ENCODE measurements at places on chromosomes 3 and 15.

DNA sequence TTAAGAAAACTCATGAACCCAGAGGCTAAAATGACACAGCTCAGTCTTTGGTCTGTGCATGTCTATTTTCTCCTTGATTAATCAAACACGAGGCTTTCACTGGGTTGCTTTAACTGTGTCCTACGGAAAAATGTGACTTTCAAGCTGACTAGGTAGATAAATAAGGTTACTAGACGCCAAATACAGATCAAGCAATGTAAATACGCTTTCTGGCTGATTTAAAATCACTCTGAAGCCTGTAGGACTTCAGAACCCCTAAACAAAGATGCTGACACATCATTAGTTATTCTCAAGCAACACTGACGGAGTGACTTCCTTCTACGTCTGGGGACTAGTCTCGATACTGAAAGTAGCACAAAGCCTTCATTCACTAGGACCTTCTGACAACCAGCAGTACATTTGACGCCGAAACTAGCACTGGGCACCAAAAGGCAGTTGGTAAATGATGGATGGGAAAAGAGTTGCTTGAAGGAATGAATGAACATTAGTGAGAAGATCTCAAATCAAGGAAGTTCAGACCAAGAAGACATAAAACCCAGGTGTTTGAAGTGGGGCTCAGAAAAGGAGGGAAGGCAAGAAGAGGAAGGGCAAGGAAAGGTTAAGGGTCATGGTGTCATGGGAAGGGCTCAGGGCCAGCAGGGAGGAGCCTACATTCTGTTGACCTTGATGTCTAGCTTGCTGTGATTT is 67.1 kb upstream of the CDV3 start:
- peak; percentile 70 for DNase-seq

- no peak for DNase-seq
These were observed 98.0 kb upstream of the ABHD17C start for GRCh38 chr15:80597076-80597475.

DNA sequence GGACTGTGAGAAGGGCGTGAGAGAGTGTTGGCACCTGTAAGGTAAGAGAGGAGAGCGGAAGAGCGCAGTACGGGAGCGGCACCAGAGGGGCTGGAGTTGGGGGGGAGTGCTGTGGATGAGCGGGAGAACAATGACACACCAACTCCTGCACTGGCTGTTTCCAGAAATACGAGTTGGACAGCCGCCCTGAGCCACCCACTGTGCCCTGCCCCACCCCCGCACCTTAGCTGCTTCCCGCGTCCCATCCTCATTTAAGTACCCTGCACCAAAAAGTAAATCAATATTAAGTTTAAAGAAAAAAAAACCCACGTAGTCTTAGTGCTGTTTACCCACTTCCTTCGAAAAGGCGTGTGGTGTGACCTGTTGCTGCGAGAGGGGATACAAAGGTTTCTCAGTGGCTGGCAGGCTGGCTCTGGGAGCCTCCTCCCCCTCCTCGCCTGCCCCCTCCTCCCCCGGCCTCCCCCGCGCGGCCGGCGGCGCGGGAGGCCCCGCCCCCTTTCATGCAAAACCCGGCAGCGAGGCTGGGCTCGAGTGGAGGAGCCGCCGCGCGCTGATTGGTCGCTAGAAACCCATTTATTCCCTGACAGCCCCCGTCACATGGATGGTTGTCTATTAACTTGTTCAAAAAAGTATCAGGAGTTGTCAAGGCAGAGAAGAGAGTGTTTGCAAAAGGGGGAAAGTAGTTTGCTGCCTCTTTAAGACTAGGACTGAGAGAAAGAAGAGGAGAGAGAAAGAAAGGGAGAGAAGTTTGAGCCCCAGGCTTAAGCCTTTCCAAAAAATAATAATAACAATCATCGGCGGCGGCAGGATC is at the start of gene SOX2:
Gene SOX2, plus strand, starts transcription at position 601 of the 811 bp plus-strand sequence. CDS start 436 bp downstream, outside the sequence.
- DNase-seq = peak; percentile 65

DNA sequence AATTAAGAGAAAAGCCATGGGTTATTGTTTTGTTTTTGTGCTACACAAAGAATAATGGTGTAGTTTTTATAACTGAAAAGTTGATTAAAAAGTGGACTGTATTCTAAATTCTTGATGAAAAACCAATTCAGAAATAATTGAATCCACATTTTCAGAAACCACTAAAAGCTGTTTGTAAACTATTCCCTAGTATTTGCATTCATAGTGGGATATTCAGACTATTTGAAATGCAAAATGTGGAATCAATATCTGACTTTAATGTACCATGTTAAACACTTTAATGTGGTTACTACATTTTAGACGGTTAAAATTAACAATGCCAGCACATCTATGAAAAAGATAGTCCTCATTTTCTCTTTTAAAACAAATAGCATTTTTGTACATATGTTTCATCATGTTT is 104.6 kb downstream of the ZIC4 start:
- DNase-seq = no peak

- DNase-seq = no peak
These were observed 21.9 kb upstream of the SLC30A4 start for GRCh38 chr15:45544266-45545023.

DNA sequence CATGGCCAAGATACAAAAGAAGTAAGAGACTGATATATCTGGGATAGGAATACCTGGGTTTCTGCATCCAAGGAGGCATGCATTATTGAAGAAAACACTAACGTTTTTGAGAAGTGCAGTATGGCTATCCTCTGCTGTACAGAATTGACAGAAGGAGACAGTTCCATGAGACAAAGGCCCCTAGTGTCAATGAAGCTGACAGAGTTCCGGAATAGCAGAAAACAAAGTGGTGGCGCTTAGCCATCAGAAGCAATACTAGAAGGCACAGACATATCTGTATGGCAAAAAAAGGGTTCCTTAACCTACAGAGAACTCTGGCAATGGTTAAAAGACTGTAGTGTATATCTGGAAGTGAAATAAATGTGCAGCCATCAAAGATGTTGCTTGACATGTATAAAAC is 77.8 kb downstream of the VGLL3 start:
- DNase-seq = no peak

DNA sequence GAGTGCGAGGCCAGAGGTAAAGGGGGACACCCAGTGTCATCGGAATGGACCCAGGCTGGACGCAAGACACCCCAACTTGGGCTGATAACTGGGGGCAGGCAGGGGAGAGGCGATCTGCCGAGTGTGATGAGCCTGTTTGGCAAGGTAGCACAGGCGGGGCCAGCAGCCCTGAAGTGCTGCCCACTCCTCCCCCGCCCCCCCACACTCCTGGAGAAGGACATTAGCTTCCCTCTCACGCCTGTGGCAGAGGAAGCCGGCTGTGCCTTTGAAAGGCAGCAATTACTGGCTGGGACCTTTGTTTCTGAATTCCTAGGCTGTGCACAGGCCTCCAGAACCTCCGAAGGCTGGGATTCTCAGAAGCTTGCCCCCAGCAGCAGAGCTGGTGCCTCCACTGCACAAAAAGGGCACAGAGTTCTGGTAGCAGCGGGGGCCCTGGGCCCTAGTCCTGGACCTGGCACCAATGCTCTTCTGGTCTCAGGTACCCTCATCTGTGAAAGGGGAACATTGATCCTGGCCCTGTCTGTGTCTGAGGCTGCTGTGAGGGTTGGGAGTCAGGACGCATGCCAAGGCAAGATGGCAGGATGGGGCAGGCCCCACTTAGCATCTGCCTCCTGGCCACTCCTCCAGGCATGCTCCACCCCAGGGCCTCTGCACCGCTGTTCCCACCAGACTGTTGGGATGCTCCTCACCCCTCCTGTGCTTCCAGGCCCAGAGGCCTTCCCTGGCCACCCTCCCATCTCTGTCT is 28.6 kb downstream of the IQSEC1 start:
- DNase-seq = no peak

DNA sequence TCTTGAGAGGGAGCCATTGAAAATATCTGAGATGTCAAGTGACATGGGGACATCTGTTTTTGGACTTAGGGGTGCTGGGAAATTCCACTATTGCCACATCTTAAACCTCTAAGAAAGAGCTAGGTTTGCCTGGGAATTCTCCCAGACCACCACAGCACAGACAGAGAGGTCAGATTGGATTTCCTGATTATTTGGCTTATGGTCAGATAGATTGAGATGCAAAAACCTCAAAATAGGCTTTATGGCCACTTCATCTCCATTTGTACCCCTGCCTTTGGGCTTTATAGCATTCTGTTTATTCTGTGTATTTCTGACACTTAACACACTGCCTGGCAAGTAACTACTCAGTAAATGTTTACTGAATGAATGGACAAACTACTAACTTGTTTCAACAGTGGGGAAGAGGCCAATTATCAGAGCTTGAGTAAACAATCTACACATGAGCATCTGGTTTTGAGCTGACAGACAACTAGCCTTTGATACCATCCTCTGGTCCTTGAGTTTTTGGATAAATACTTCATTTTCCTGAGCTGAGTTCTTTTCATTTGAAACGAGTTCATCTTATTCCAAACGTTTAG is 81.8 kb downstream of the TP63 start:
- no peak for DNase-seq

- no peak for DNase-seq
These were observed 82.8 kb downstream of the BCHE start for GRCh38 chr3:165754219-165755007.

DNA sequence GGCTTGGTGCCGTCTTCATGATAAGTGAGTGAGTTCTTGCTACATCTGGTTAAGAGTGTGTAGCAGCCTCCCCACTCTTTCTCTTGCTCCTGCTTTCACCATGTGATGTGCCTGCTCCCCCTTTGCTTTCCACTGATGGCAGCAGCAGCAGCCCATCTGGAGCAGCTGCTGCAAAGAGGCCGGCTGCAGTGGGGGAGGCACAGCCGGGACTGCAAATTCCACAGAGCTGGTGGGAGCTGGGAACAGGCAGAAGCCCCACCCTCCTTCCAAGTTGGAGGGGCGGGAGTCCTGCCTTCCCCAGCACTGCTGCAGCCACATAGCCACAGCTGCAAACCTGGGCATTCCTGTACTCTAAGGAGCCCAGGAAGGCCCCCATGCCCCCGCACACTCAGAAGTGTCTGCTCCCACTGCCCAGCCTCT is 62.8 kb upstream of the IMPG2 start:
- DNase-seq = no peak

- peak; percentile 76 for DNase-seq
These were observed 9.1 kb upstream of the SKIC8 start for GRCh38 chr15:78308422-78309032.

GRCh38 chr15:58243070-58243469 is 104.9 kb downstream of the AQP9 start:
- DNase-seq = no peak

DNA sequence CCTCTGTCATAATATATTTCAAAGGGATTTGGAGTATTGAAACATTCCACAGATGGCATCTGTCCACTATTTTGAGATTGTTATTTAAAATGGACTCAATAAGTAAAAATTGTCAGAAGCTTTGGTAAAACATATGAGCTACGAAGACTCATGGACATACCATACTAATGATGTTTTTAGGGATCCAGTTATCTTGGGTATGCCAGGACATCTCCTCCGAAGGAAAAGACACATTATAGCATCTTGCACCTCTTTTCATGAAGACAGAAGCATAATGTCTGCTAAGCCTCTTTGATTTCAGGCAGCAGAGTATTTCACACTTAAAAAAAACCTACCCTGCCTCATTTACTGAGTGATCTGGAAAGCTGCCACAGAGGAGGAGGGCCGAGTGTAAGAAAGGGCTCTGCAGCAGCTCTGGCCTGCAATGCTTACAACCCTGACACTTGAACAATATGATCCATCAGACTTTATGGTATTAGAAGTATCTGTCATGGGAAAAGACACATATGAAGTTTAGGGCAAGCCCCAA is 284.8 kb downstream of the TUSC7 start:
- DNase-seq = no peak

- DNase-seq = no peak
These were observed 19.8 kb downstream of the PRR23E start for GRCh38 chr3:127212711-127213110.

DNA sequence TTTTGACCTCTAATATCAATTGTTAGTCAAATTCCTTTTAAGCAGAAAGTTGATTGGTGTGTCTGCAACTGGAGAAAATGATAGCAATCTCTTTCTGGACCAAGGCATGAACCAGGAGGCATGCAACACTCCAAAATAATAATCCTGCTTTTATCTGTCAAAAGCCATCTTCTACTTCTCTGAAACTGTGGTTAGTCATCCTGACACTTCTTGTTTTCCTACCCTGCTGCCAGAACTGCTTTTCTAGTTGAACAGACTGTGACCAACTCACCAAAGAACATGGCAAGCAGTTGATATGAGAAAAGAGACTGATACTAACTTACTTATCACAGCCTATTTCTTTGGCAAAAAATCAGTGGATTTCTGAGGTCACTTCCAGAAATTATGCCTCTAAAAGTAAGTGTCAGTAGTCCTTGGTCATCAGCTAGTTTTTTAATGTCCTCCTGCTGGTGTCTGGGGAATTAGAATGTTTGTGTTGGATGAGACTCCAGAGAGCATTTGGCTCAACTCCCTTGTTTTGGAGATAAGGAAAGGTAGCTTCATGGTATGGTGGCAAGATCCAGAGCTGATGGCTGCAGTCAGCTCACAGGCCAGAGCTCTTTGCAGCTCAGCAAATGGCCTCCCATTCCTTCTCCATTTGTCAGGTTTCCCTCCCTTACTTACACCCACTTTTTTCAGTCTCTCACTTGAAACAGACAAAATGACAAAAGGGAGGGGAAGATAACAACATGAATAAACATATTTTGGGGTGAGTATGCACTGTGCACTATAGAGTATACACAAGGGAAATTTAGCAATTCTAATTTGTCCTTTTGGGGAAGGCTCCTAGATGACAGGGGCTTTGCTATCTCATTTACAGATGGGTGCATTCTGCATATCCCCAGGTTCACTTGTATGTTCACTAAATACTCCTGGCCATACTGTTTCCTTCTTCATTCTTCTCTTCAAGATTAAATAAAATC is 7.0 kb downstream of the CRYGS start:
- DNase-seq = no peak

- DNase-seq = no peak
These were observed 72.3 kb upstream of the ICE2 start for GRCh38 chr15:60551147-60551780.

DNA sequence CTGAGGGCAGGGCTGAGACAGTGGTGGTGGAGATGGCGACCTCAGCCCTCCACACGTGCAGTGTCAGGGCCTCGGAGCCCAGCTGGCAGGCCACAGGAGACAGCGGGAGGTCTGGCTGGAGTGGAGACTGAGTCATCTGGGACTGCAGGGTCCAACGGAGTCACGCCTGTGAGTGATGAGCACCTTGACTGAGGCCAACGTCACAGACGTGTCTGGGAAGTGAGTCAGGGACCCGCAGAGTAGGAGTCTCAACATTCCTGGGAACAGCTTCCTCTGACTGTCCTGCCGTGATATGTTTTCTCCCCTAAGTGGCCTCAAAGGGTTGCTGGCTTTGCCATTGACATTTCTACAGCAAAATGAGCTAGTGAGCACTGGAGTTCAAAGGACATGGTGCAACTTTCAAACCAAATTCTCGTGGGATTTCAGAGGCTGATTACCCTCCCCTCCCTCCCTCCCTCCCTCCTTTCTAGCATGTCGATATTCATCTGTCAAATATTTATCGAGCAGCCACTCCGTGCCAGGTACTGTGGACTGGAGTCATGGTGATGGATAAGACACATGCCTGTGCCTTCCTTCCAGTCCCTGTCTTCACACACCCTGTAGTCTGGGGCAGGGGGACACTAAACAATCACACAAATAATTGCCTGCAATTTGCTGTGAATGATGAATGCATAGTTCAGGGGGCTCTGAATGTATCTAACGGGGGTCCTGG is 53.3 kb upstream of the AMOTL2 start:
- no peak for DNase-seq

- DNase-seq = no peak
These were observed 245.3 kb downstream of the ZNF621 start for GRCh38 chr3:40770061-40770460.

GRCh38 chr15:99096173-99096893 is 8.5 kb upstream of the SYNM start:
- no peak for DNase-seq

- DNase-seq = no peak
These were observed 102.0 kb downstream of the IGF2BP2 start for GRCh38 chr3:185722881-185723280.

Measured in GM10248 (cell line).